GM13976 (cell line): ENCODE measurements at places on chromosomes 1 and 21.

DNA sequence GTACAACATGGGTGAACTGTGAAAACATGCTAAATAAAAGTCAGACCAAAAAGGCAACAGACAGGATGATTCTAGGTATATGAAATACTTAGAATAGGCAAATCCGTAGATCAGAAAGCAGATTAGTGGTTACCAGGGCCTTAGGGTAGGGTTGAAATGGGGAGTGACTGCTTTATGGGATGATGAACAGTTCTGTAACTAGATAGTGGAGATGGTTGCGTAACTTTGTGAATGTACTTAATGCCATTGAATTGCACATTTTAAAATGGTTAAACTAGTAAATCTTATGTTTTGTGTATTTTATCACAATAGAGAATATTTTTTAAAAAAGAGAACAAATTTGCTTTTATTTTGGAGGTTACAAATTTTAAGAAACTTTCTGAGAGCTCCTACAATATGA, 17.4 kb downstream of the ZNF326 start:
- no peak for DNase-seq

DNA sequence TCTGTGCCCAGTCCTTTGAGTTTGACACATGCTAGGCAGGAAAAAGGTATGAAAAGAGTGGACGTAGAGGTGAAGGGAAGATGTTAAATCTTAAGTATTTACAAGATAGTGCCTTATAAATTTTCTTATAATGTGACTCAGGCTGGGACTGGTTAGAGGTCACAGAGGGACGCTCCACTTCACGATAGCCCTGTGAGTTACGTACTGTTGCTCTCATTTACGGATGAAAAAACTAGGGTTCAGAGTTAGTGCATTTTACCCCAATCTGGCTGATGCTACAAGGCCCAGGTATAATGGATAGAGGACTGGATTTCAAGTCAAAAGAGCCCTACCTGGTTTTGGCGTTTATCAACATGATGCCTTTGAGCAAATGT, 1.4 kb upstream of the TUT4 start:
- no peak for DNase-seq

GRCh38 chr1:20089328-20090077, 19.5 kb downstream of the PLA2G5 start:
- no peak for DNase-seq

- no peak for DNase-seq
These were observed 66.0 kb downstream of the COL18A1 start for GRCh38 chr21:45470773-45471524.

GRCh38 chr1:45037456-45037855, 25.4 kb downstream of the UROD start:
- DNase-seq = no peak

- DNase-seq = no peak
These were observed 247.9 kb upstream of the B3GALT2 start for GRCh38 chr1:193434319-193434718.

DNA sequence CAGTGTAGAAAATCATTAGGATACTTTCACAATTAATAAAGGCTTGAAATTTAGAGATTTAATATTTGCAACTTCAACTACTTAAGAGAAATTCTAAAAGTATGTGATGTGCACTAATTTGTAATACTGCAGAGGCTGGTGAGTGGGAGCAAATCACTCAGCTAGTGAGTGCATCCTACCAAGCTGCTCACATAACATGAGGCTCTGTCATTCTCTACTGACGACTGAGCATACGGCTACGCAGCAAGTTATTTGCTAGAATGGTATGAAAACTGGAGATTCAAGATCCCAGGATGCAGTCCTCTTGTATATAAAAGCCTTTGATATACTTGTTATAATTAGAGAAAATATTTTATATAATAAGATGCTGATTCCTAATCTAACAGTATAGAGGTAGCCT, 90.1 kb downstream of the ATP1B1 start:
- DNase-seq = no peak

DNA sequence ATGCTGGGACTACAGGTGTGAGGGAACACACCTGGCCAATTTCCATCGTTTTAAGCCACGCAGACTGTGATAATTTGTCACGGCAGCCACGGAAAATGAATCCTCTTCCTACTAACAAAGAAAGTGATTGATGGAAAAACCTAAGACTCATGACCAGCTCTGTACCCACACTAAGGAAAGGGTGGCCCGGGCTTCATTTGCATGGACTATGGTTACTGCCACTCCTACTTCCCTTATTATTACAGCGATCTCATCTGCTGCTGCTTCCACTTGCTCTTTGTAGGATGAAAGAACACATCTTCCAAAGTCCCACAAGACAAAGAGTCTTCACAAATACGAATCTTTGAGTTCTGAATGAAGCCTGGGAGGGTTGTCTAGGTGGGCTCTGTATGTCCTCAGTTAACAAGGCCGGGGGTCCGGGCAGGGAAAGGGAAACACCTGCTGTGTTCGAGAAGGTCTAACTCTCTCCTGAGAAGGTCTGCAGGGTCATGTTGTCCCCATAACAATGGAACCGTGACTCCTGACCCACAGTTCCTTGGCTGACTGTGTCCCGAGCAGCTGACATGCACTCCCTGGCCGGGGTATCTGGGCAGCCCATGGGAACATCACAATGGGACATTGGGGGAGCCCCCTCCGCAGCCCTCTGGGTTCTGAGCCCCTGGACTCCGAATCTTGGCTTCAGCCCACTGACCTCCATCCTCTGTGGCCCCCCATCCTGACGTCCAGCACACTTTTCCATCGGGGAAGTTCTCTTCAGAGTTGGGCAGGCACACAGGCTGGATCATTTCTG, 13.3 kb upstream of the TFF1 start:
- DNase-seq = no peak

- no peak for DNase-seq
These were observed 26.7 kb upstream of the LIN9 start for GRCh38 chr1:226335661-226336060.

- peak; percentile 84 for DNase-seq
These were observed 72.9 kb downstream of the SKI start for GRCh38 chr1:2300851-2301606.

DNA sequence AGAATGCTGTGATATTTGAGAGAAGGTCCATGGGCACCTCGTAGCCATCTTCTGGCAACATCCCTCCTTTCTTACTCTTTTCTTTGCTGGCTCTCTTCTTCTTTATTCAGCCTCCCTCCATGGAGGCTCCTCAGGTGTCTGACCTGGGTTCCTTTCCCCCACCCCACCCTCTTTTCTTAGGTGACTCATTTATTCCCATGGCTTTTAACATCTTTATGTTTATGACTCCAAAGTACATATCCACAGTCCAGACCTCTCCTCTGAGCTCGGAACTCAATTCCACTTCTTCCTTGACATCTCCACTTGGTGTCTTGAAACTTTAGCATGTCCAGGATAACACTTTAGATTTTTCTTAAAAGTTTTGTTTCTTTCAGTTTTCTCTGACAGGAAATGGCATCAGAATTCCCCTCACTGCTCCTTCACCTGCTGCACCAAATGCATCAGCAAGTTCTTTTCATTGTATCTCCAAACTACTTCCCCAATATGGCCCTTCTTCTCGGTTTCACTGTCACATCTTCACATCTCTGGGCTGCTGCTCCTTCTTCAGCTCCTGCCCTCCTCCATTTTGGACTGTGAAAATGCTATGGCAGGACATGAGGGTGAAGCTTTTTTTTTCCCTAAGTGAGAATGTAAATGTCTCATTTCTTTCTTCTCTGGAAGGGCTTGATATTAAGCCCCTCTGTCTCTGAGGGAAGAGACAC, 95.9 kb downstream of the GIPC2 start:
- DNase-seq = peak; percentile 19
